Sciatic nerve (tissue), 2 donors: ENCODE measurements at places on chromosomes 16 and 17.
A peak's percentile ranks its signal among the peaks of the same experiment; 100 is the strongest.

GRCh38 chr17:59365383-59365981 lies 34.0 kb downstream of the YPEL2 start:
- no peak for DNase-seq

- DNase-seq, result no peak
Measured at GRCh38 chr16:2663553-2664546, 18.5 kb upstream of the KCTD5 start.

- DNase-seq, result peak; percentile 82
Measured at GRCh38 chr17:7558544-7559319, at the start of gene TNFSF13. TSS of gene TNFSF13 (plus strand) at chr17:7558750. CDS start at chr17:7559040, 290 bp downstream.

GRCh38 chr16:79336437-79337229 lies 263.9 kb downstream of the MAF start:
- no peak for DNase-seq

DNA sequence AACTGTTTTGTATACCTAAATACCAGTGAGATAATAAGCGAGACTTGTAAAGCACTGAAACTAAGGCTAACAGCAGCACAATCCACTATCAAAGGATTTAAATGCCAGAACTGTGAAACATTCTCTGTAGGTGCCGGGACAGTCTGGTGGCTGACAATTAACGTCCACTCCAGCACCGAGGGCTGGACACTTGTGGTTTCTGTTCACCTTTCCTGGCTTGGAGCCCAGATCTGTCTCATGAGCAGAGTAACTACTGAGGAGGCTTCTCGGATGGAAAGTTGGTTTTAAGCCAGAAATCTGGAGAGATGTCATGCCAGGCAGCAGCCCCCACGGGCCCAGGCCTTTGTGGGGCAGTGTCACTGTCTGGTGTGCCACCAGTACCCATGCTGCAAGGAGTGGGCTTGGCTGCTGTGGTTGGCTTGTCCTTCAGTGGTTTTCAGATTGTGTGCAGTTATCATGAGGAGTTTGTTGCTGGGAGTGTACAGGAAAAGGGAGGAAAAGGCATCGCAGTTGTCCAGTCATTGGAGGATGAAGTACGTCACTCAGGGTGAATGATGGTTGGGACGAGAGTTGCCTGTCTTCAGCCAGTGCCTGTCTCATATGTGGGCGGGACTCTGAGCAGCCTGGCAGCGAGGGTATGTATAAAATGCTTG lies 35.5 kb downstream of the UBN1 start:
- no peak for DNase-seq

- no peak for DNase-seq
Measured at GRCh38 chr17:38731526-38732294, 1.6 kb downstream of the CISD3 start.

- DNase-seq, result peak; percentile 58
Measured at GRCh38 chr17:38912221-38912813, 13.1 kb upstream of the LASP1NB start.

- DNase-seq, result no peak
Measured at GRCh38 chr16:27819881-27820610, 243.5 kb downstream of the GSG1L start.
